Lower leg skin (tissue), 4 donors: ENCODE measurements at places on chromosomes 11 and 22. TPM values are rescaled to one million over a fixed set of nuclear protein-coding genes. Genes with fewer than 3 reads are reported as not detected.

Gene PKP3
- total RNA-seq: 827 TPM

Gene CBY1
- 26.0 TPM for total RNA-seq

GRCh38 chr11:117458275-117459122, 130.8 kb downstream of the CEP164 start:
- DNase-seq: no peak

- DNase-seq: no peak
Measured at GRCh38 chr11:127620671-127621070, 620.1 kb upstream of the KIRREL3 start.

Gene KRTAP5-2
- not detected for total RNA-seq

GRCh38 chr22:37214731-37215030, 2.4 kb upstream of the SSTR3 start:
- DNase-seq: no peak

Gene POU2AF2
- total RNA-seq: not detected

GRCh38 chr11:116062490-116063171, 558.4 kb upstream of the CADM1 start:
- DNase-seq: no peak

Gene SCN4B
- total RNA-seq: 0.25 TPM

DNA sequence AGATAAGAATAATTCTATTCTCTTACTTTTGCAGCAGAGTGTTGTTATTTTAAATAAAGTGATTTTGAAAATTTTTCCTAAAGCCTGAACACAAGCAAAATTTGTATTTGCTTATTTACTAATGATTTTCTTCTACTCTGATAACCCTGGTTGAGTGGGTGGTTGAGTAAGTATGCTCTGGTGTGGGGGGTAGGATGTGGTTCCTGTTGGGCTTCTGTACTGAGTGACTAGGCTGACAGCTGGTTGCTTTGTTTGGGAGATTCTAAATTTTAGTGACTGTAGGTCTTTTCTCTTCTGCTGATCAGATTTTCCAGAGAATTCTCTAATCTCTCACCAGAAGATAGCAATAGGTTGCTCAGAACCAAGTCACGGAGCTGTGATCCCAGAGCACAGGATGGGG, 61.6 kb downstream of the METTL15 start:
- no peak for DNase-seq

DNA sequence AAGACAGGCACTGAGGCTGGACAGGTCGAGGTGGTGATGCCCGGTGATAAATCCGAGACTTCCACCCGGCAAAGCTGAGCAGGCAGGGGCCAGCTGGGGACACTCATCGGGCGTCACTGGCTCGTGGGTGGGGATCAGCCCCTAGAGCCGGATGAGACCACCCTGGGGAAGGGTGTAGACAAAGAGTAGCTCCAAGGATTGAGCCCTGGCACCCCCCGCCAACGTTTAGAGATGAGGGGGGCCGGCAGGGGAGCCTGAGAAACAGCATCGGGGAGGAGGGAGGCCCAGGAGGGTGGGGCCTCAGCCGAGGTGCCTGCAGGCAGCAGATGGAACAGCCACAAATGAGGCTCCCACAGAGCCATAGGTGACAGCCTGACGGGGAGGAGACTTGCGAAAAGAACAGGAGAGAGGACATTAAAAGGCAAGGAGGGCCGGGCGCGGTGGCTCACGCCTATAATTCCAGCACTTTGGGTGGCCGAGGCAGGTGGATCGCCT, 27.4 kb upstream of the CBX7 start:
- DNase-seq: peak; percentile 81

Gene SPTBN2
- total RNA-seq: 576 TPM

Gene ARVCF
- total RNA-seq: 25.2 TPM

Gene POTEH
- 0.17 TPM for total RNA-seq

DNA sequence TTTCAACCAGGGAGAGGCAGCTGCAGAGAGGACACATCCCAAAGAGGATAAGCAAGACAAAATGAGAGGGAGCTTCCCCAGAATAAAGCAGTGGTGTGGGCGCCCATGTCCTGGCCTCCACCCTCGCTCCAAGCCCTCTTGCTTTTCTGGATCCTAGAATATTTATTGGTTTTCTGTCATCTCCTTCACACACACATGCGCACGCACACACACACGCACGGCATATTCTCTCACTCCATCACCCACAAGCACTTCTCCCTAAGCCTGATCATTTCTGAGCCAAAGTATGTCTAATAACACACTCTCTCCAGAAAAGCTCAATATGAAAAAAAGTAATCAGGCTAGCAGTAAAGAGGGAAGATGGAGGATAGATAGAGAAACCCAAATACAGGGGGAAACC, 7.6 kb downstream of the IGSF9B start:
- no peak for DNase-seq

- no peak for DNase-seq
Measured at GRCh38 chr11:82987997-82988396, 83.7 kb downstream of the RAB30 start.

Gene ZBTB3
- 17.1 TPM for total RNA-seq

- no peak for DNase-seq
Measured at GRCh38 chr11:123892031-123892430, 6.6 kb upstream of the TMEM225 start.

Gene OR6A2
- total RNA-seq: not detected

Gene DDTL
- total RNA-seq: 2.7 TPM

GRCh38 chr22:22815397-22816170, 72.0 kb upstream of the IGLL5 start:
- DNase-seq: no peak

GRCh38 chr11:58057481-58057880, 26.7 kb downstream of the OR6Q1 start:
- DNase-seq: no peak

DNA sequence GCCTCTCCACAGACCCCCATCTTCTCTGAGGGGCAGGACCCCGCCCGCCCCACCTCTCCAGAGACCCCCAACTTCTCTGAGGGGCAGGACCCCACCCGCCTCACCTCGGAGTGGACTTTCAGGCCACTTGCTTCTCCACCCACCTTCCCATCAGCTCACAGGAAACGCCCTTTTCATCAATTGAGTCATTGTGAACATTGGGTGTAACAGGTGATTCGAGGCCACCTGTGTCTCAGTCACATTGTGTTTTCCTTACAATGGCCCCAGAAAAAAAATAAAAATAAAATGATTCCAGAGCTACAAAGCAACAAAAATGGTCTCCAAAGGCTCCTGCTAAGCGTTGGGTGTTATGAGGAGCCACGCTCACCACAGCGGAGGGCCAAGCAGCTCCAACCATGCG, 36.0 kb downstream of the BRD1 start:
- DNase-seq: no peak

Gene OR4D10
- not detected for total RNA-seq

DNA sequence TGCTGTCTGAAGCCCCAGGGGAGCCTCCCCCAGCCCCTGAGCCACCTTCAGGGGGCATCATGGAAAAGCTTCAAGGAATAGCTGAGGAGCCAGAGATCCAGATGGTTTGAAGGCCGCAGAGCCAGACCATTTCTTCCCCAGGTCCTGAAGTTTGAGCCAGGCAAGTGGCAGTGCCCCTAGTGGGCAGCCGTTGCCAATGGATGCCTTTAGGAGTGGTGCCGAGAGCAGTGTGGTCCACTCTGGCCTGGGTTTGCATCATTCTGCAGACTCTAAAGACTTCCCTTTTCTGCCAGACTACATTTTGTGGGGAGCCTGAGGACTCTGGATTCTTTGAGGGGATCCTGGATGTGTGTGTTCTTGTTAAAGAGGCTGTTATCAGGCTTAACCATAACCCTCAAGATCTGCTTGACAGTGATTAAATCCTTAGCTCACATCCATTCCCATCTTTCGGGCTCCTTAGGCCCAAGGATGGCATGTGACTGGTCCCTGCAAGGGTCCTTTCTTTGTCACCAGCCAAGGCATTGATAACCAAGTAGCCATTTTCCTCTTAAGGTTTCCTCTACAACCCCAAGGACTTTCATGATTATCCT, 13.1 kb downstream of the HINFP start:
- no peak for DNase-seq

GRCh38 chr11:135075740-135076139, 663.7 kb upstream of the B3GAT1 start:
- DNase-seq: peak; percentile 47

Gene TSSK2
- total RNA-seq: not detected

Gene IL17REL
- not detected for total RNA-seq

- no peak for DNase-seq
Measured at GRCh38 chr11:10669258-10670033, 24.1 kb downstream of the IRAG1 start.

Gene ACO2
- 103 TPM for total RNA-seq
